CD4-positive, alpha-beta T cell treated with Interleukin-4 for 4 hours (primary cell): ENCODE measurements at places on chromosomes 3 and 15.

- DNase-seq = no peak
These were observed 53.2 kb upstream of the CTSH start for GRCh38 chr15:78997981-78998499.

DNA sequence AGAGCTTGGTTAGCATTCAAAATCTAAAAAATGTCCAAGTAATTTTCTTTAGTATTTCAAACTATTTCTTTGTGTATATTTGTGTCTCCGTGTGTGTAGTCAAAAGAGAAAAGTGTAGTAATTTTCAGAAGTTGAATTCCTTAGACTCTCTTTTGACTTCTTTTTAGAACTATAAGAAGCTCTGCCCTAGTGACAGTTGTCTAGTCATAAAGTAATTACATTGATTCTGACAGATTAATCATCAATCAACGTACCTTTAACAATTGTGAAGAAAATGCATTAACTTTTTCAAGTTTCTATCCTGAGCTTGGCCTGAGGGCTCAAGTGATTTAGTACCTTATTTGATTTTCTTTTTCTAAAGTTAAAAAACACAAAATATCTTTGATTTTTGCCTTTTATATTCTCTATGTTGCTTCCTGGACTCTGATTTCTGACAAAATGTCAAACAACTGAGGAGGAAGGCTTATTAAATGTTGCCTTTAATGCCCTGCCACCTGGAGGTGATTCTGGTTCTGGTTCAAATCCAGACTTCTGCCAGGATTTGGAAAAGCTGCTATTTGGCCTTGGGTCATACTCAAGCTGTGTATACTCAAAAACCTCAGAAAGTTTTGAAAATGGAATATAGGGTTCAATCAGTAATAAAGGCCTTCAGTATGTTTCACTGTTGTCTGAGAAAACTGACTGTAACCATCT is 653.6 kb downstream of the NSUN3 start:
- no peak for DNase-seq

DNA sequence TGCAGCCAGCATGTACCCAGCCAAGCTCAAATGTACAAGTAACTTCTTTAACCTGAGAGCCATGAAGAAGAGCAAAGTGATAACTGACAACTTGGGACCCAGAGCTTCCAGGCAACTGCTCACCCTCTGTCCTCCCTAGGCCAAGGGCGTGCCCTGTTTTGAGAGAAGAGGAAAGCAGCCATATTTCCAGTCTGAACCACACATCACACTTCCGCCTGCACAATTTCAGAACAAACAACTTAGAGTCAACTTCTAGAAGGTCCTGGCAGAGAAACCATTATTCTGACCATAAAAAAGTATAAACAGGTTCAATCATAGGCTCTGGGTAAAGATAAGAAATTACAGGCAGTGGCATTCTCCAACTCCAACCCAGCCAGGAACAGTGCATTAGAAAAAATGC is 50.1 kb downstream of the ITGB5 start:
- DNase-seq = peak; percentile 20

GRCh38 chr15:36688310-36689011 is 109.0 kb downstream of the CDIN1 start:
- no peak for DNase-seq

DNA sequence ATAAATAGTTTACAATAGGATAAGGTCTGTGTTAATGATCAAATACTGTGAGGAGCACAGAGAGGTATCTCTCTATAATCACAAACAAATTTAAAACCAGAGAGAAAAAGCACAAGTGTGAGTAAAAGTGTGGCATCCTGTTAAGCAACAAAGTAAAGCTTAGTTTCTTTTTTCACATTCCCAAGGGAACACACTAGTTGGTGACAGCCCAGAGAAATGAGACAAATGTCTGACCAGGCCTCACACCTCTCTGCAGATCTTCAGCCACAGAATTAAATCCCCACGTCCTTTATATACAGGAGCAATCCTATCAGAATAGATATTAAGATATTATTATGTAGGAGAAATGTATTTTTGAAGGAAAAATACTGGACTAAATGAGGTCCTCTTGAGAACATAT is 2.7 kb downstream of the FBN1 start:
- DNase-seq = no peak

- DNase-seq = no peak
These were observed 190.3 kb downstream of the MCTP2 start for GRCh38 chr15:94421706-94422105.

DNA sequence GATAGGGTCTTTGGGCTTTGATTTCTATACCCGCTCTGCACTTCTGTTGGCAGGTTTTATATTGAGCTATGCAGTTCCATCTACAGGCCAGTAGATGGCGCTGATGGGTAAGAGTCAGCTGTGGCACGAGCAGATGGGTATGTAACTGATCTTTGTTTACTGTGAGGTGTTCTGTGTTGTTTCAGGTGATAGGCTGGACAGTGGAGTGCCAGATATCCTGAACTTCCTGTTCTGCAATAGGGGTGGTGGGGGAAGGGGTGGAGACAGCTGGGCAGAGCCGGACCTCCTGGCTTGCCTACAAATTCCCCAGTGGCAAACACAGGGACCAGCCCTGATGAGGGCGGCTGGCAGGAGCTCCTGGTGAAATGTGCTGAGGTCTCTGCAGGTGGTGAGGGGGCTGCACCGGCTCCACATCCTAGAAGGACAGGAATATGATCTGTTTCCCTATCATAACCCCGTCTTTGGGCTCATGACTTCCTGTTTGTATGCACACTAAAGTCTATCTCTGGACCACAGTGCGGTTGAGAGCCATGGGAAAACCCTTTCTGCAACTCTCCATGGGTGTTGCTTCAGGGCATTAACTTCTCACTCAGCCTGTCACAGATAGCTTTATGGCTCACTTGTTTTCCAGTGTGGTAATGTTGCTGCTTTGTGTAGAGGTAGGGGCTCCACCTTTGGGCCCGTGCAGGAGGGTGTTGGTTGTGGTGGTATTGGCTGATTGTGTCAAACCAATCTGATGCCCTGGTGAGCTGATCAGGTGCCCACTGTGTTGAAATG is 13.4 kb upstream of the FAM98B start:
- DNase-seq = peak; percentile 56

GRCh38 chr3:26932752-26933151 is 310.2 kb downstream of the LRRC3B start:
- no peak for DNase-seq

DNA sequence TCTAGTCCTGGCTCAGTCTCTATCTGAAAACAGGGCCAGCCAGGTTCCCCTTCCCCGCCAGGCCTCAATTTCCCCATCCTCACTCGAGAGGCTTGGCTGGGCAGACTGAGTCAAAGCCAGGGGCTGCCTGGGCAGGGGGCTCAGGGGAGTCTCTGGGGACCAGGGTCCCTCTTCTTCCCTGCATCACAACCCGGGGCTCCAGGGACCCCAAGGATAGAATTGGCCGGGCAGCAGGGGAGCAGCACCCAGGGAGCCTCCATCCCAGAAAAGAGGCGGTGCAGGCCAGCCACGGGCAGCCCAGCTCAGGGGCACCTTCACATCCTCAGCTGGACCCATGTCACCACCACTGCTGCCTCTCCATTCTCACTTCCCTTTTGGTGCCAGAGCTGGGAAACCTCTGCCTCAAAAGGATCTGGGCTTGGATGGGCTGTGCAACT is 13.3 kb upstream of the PLXND1 start:
- no peak for DNase-seq

GRCh38 chr3:20682573-20682972 is 496.6 kb upstream of the SGO1 start:
- DNase-seq = no peak

DNA sequence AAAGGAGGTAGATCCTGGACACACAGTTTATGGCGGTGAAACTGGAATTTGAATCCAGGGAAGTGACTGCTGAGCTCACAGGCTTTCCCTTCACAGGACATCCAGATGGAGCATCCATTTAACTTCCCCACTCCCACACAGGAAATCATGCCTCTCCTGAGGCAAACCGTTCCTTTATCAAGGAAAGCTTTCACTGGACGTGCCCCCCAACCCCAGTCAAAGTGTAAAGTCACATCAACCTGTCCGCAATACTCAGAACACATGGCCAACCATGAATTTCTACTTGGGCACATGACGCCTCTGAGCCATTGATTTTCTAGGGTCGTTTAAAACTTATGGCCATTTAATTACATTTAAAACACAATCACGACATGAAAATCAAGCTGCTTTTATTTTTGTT is 2.9 kb downstream of the PCOLCE2 start:
- DNase-seq = no peak

DNA sequence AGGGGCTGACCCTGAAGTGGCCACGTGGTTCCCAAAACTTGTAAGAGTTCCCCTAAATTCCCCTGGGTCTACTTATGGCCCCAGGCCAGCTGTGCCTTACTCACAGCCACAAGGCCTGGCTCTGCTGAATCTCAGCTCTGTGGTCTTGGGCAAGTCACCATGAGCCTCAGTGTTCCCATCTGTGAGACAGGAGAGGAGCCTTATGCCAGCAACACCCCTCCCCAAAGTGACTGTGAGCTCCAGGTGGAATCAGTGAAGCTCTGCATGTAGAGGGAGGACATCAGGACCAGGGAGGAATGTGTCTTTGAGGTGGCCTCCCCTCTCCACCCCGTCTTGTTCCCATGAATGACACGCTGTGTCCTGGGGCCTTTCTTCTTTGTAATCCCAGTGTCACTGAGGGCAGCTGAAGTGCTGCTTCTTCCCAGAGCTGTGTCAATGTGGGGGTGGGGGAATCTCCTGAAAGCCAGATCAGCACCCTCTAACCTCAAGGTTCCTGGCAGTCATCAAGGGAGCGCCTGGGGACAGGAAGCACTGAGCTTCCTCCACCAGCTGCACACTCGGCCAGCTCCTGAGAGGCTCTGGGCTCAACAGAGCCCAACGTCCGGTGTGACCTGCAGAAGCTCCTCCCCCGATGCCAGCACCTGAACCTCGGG is 258.9 kb downstream of the UACA start:
- no peak for DNase-seq

DNA sequence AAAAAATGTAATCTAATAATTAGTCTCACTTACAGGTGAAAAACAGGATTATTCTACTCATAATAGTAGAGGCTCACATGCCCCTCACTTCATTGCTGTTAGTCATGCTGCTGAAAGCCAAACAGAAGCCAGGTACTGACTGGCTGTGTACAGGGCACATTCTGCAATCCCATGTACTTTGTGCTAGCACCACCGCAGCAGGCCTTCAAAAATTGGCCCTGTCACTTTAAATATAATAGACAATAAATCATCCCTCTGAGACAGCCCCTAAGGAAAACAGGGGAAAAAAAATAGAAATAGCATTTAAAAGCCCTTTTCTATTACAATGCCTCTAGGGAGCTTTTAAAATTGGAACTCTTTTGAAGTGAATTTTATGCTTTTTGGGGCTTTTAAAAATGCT is 723.8 kb downstream of the TUSC7 start:
- DNase-seq = no peak

- no peak for DNase-seq
These were observed 11.7 kb upstream of the CP start for GRCh38 chr3:149233323-149233722.

GRCh38 chr15:44397869-44398268 is 29.6 kb upstream of the CTDSPL2 start:
- no peak for DNase-seq

- no peak for DNase-seq
These were observed 452.8 kb downstream of the ROBO1 start for GRCh38 chr3:79314962-79315361.

GRCh38 chr15:72070817-72071447 is 47.0 kb downstream of the MYO9A start:
- no peak for DNase-seq

DNA sequence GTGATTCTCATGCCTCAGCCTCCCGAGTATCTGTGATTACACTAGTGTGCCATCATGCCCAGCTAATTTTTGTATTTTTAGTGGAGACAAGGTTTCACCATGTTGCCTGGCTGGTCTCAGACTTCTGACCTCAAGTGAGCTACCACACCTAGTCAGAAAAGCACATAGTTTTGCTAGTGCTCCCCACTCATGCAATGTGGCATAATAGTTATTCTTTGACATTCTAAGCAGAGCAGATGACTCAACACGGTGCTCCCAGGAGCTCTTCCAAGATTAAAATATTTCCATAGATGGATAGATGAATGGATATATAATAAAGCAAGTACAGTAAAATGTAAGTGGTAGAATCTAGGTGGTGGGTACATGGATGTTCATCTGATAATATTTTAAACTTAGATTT is 53.1 kb upstream of the GK5 start:
- no peak for DNase-seq
